GM12878 (cell line): ENCODE measurements at places on chromosomes 12 and 14. TPM values are rescaled to one million over a fixed set of nuclear protein-coding genes. Genes with fewer than 3 reads are reported as not detected.

Gene FGFR1OP2
- total RNA-seq, result 30.1 and 32.7 TPM in 2 replicates

Gene GPR84
- 3.7 and 4.0 TPM in 2 replicates for total RNA-seq

Gene PLEKHH1
- 0.95 and 1.4 TPM in 2 replicates for total RNA-seq

Gene STXBP6
- 1.5 and 1.7 TPM in 2 replicates for total RNA-seq

Gene HSPB8
- 0.10 TPM in 1 of 2 replicates, not detected in the other for total RNA-seq

Gene KRT73
- total RNA-seq, result not detected in 2 replicates

Gene CATSPERB
- not detected in 2 replicates for total RNA-seq

Gene TSHR
- total RNA-seq, result not detected in 2 replicates

Gene AKAP5
- 3.7 and 4.0 TPM in 2 replicates for total RNA-seq

Gene ANKRD52
- total RNA-seq, result 49.7 and 52.3 TPM in 2 replicates

Gene FZD10
- not detected in 2 replicates for total RNA-seq

Gene MAP3K9
- 7.5 and 7.9 TPM in 2 replicates for total RNA-seq

Gene RPL10L
- not detected in 2 replicates for total RNA-seq

Gene KCNH3
- 0.08 and 0.29 TPM in 2 replicates for total RNA-seq

Gene GPR132
- 39.6 and 40.3 TPM in 2 replicates for total RNA-seq

Gene PLEKHD1
- 0.08 TPM in 1 of 2 replicates, not detected in the other for total RNA-seq

Gene ESPL1
- total RNA-seq, result 54.4 and 61.9 TPM in 2 replicates

Gene RASSF8
- total RNA-seq, result 0.10 TPM in 1 of 2 replicates, not detected in the other

Gene PAPLN
- 11.4 and 15.6 TPM in 2 replicates for total RNA-seq

Gene CLEC1B
- total RNA-seq, result not detected in 2 replicates

Gene STAC3
- total RNA-seq, result 5.5 and 5.7 TPM in 2 replicates

Gene LRP6
- total RNA-seq, result 9.0 and 9.4 TPM in 2 replicates

Gene RNASE3
- not detected in 2 replicates for total RNA-seq

Gene LRP10
- total RNA-seq, result 51.5 and 56.9 TPM in 2 replicates

Gene KERA
- not detected in 2 replicates for total RNA-seq

Gene BCAT1
- 187 and 203 TPM in 2 replicates for total RNA-seq

Gene AQP5
- not detected in 2 replicates for total RNA-seq

Gene DHH
- not detected in 2 replicates for total RNA-seq

Gene BBOF1
- 0.64 and 0.77 TPM in 2 replicates for total RNA-seq

Gene HOXC12
- total RNA-seq, result not detected in 2 replicates

Gene DEGS2
- total RNA-seq, result 1.8 and 2.5 TPM in 2 replicates

Gene RAB35
- 89.4 and 99.2 TPM in 2 replicates for total RNA-seq

Gene NPFF
- not detected in 2 replicates for total RNA-seq

Gene CLEC2A
- not detected in 2 replicates for total RNA-seq

Gene PRR4
- total RNA-seq, result 1.6 and 2.2 TPM in 2 replicates

Gene SRRM4
- total RNA-seq, result not detected in 2 replicates

Gene PRKD1
- 0.56 TPM in 1 of 2 replicates, not detected in the other for total RNA-seq

Gene BICDL1
- 8.8 and 10.0 TPM in 2 replicates for total RNA-seq

Gene GLIPR1L2
- total RNA-seq, result not detected in 2 replicates

Gene PPM1H
- total RNA-seq, result 0.45 and 0.56 TPM in 2 replicates

Gene EPYC
- total RNA-seq, result not detected in 2 replicates

Gene C14orf39
- total RNA-seq, result not detected in 2 replicates

Gene LMNTD1
- total RNA-seq, result not detected in 2 replicates

Gene SIX6
- not detected in 2 replicates for total RNA-seq

Gene IFNG
- 0.28 and 0.69 TPM in 2 replicates for total RNA-seq

Gene DIO2
- total RNA-seq, result not detected in 2 replicates

Gene MFAP5
- not detected in 2 replicates for total RNA-seq

Gene NGB
- not detected in 2 replicates for total RNA-seq

Gene YEATS4
- 23.5 and 27.2 TPM in 2 replicates for total RNA-seq

Gene CFAP54
- total RNA-seq, result 0.56 and 1.2 TPM in 2 replicates

Gene SLC17A8
- not detected in 2 replicates for total RNA-seq

Gene PYGL
- total RNA-seq, result 1.1 and 1.4 TPM in 2 replicates

Gene LIN52
- 10.4 and 13.3 TPM in 2 replicates for total RNA-seq
